ENCODE measurements at places on chromosomes 12 and 14.

DNA sequence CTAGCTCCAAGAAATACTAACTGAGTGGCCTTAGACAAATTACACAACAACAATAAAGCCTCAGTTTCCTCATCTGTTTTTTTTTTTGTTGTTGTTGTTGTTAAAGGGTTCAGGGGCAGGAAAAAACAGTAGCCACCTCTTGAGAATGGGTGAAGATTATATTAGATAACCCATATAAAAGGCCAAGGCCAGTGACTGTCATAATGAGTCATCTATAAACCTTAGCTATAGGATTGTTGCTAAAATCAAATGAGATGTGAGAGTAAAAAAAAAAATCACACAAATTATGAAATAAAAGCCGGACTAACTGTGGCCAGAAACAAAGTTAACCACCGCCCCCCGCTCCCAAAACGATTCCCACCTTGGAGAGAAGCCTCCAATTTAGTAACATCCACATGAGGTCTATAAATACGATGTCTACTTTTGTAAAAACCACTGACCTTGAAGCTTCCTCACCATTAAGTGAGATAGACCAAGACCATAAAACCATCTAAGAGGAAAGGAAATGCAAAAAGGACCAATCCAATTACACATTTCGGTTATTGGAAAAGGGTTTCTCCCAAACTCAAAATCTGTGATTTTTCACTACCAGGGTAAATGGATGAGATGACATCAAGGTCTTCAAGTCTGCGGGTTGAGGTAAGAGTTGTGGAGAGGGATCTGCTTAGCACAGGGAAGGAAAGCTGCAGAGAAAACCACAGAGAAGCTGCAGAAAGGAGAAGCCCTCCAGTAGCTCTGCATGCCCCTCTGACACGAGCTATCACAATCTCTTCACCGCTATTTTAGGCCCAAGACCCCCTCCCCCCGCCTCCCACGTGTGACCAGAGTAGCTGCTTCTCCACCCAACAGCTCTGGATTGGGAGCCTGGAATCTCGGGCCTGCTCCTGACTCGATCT, 1.0 kb downstream of the NAA25 start:
- DNase-seq: no peak

DNA sequence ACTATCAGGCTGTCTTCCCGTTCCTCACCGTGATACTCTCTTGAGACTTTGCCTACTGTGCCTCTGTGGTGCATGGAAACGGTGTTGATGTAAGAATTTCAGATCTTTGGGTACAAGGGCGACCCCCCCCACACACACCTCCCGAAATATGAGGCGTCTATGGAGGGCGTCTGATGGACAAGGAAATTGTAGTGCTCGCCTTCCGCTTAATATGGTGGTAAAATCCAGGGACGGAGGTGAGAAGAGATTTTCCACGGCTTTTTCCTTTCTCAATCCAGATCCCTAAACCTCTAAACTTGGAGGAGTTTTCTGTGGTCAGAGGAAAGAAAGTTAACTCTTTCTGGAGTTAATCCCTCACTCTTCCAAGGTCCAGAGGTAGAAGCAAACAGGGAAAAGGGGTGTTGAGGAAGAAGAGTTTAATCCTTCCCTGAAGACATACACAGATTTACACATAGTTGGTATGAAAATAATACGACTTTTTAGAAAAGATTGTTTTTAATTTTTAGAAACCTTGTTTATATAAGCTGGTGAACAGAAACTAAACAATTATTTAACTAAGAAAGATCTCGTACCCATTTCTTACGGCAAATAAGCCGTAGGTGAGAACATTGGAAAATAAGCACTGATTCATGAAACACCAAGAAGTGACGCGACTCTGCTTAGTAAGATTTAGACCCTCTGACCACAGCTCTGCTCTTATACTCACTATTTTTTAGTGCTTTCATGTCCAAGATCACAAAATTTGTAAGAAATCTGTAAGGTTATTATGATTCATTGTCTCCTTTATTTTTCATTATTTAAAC, 23.1 kb upstream of the RNASE12 start:
- DNase-seq: no peak

DNA sequence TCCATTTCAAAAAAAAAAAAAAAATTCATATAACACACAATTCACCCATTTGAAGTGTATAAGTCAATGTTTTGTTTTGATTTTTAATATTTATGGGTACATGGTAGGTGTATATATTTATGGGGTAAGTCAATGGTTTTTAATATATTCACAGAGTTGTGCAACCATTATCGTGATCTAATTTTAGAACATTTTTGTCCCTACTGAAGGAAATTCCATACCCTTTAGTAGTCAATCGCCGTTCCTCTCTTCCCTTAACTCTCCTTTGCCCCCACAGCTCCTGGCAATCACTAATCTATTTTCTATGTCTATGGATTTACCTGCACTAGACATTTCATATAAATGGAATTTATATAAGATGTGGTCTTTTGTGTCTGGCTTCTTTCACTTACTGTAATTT, 92.8 kb downstream of the TRAFD1 start:
- no peak for DNase-seq

- peak; percentile 82 for DNase-seq
Measured at GRCh38 chr14:76375947-76376404, at the start of gene ESRRB. Gene ESRRB (plus strand): TSS chr14:76376137. CDS start chr14:76376402, 265 bp downstream.

GRCh38 chr12:104801427-104801826, 156.7 kb downstream of the SLC41A2 start:
- no peak for DNase-seq

DNA sequence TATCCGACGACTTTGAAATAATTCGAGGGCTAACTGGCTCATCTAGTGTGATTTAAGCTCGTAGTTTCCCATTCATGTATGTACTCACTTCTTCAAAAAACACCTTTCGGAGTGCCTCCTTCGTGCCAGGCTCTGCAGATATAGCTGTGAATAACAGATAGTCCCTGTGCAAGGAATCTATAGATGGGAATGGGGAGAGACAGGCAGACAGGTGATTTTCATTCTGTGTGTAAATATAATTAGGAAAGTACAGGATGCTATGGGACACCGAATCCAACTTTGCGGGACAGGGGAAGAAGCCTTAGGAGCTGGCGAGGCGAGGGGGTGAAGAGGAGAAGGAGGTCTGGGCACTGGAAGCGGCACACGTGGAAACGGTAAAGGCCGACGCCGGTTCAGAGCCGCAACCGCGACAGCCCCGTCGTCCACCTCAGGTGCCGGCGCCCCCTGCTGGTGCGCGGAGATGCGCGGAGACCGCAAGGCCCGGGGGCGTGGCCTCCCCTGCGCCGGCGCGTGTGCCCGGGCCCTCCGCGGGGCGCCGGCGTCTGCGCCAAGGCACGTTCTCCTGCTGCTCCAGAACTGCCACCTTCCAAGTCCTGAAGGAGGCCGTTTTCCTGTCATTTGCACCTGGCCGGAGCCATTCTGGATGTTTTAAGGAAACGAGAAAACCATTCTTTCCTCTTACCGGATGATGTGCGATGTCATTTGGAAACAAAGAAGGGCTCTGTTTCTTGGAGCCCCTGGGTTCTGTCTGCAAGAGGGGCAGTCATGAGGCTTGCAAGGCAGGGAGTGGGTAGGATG, 18.0 kb upstream of the CACNA1C start:
- DNase-seq: peak; percentile 93

DNA sequence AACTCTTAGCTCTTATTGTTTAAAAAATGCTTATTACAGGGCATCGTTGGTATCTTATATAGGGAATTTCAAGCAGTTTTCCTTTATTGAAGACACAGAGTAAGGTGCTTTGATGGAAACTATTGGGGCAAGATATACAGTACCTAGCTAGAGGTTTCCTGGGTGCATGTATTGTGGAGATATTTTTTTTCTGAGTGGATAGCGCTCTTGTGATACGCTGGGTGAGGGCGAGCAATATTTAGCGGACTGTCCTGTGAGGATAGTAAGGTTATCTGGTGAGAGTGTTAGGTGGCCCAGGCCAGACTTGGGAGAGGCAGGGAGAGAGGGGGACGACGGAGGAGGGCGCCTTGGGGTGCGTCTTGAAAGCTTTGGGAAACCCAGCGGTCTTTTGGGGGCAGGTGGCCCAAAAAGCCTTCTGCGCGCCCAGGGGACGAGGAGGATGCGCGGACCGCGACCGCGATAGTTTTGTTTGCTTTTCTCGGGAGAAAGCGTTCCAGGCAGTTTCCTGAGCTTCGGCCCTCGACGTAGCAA, 596 bp upstream of the BICD1 start:
- DNase-seq: no peak

- peak; percentile 65 for DNase-seq
Measured at GRCh38 chr12:98698603-98699463, 53.7 kb downstream of the APAF1 start.

GRCh38 chr12:64889434-64890216, 65.2 kb downstream of the TBC1D30 start:
- DNase-seq: no peak

DNA sequence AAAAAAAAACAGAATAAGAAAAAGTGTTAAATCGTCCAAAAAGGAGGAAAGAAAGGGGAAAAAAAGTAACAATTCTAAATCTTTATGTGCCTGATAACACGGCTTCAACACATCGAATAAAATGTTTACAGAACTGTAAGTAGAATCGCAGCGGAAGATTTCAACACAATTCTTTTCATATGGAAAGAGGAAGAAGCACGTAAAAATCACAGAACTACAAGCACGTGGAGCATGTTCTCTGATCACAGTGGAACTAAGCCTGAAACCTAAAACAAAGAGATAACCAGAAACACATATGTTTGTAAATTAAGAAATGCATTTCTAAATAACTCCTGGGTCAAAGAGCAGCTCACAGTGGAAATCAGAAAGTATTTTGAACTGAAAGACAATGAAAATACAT, 8.7 kb downstream of the CLEC7A start:
- DNase-seq: no peak

- no peak for DNase-seq
Measured at GRCh38 chr12:76623931-76624330, 64.4 kb upstream of the OSBPL8 start.

DNA sequence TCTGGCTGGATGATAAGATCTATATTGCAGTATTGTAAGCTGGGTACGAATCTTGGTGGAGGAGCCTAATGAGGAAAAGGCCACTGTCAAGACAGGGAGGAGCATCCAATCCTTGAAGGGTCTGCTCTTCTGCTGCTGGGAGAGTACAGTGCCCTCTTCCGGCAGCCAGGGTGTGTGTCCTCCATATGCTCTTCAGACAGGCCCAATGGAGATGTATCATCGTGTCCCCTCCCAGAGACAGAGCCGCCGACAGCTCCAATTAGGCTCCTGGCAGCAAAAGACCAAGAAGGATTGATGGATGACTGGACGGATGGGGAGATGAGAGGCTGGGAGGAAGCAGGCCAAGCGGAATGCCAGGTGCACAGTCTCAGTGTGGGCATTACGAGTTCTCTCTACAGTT, 51.6 kb upstream of the PIWIL1 start:
- DNase-seq: peak; percentile 59

GRCh38 chr14:89377544-89377943, 39.5 kb downstream of the FOXN3 start:
- no peak for DNase-seq

DNA sequence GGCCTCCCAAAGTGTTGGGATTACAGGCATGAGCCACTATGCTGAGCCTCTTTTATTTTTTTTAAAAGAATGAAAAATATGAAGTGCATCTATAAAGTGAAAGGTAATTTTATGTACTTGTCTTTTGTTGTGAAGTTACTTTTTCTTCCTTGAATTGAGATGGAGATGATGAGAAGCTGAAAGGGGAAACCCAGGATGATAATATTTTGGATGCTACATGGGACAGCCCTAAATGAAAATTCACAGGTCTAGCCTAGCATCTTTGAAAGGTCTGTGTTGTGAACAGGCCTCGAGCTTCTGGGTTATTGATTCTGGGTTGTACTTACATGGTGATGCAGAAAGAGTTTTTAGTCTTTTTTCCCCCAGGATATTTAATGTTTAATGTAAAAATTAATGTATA, 14.6 kb downstream of the DIP2B start:
- DNase-seq: no peak

- DNase-seq: no peak
Measured at GRCh38 chr12:120075034-120075616, 41.4 kb downstream of the RAB35 start.

DNA sequence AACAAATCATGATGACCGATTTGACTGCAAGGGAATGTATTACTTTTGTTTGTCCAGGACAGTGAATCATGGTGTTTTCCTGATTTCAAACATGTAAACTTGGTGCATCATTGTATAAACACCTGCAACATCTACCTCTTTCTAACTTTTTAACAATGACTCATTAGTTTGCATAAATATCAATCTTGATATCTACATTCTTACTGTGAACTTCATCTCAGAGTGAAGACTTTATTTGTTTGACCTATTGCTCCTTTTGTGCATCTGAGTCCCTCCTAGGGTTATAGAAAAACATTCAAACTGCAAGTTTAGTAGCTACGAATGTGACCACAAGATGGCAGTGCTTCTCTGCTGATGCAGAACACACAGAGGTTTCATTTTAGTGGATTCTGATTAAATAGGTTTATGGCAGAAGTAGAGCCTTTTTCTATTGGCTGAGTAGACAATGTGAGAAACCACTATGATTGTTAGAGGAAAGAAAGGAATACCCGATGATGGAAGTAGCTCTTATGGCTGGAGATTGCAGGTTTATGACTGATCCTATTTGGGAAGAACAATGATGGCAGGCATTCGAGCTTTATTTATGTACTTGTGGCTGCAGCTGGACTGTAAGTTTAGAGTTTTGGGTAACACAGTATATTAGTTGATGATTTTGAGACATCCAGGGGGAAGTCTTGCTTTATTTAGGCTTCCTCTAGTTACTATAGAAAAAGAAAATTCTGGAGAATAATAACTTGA, 244.2 kb upstream of the OR4E1 start:
- peak; percentile 38 for DNase-seq

Measured in retina (tissue), 1 donor.